ENCODE measurements at places on chromosomes 16 and 17.

- no peak for DNase-seq
These were observed 61.1 kb upstream of the CIBAR2 start for GRCh38 chr16:85173146-85173980.

DNA sequence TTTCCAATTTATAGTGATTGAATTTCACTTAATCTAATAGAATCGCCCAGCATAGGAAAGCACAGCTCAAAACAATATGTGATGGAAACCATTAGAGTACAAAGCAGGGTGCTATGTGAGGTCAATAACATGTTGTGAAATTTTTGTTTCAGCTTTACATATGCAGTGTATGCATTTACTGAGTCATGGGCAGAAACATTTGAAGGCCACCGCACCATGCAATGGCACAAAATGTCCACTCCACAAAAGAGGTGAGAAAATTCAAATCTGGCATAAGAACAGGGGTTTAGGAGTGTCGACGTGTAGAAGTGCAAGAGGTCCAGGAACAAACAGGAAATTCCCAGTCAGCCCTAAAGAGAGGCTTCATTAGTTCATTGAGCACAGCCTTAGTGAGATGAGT lies 131.2 kb downstream of the ANKFN1 start:
- DNase-seq, result no peak

GRCh38 chr16:70770626-70771552 lies 30.1 kb downstream of the VAC14 start:
- peak; percentile 76 for DNase-seq

- DNase-seq, result no peak
These were observed 4.5 kb downstream of the ATMIN start for GRCh38 chr16:81040131-81040530.

DNA sequence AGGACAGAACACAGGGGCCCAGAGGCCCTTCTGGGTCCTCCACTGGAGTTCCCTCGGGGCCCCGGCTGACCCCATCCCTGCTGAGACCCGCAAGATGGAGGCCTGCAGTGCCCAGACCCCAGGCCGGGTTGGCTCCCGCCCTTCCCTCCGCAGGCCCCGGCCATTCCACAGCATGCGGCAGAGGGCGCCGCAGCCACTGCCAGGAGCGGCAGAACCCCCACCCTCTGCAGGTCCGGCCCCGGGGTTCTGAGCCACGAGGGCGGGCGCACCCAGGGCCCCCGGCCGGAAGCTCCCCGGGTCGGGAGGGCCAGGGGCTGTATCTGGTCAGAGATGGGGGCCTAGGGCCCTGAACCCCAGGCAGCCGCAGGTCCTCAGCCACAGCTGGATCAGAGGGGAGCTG lies 2.4 kb upstream of the PERCC1 start:
- peak; percentile 84 for DNase-seq

DNA sequence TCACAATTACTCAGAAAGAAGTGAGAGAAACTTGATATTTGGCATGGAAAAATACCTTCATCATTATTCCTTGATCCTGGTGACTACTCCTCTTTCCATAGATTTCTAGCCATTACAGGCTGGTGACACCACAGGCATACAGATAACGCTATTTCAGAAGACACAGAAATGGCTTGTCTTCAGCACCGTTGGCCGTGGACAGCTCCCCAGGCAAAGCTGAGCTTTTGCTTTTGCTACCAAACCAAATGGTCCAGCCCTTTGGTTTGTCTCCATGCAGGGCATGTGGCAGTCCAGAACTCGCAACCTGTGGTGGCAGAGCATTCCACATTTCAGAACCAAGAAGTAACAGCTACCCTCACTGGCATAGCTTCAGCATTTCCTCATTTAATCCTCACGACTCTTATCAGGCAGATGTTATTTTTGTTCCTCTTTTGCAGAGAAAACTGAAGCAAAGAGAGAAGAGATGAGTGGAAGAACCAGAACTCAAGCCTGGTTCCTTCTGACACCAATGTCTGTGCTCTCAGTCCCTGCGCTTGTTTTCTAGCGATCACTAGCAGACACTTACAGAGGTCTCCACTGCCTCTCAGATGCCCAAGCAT lies 55.5 kb downstream of the HS3ST4 start:
- no peak for DNase-seq

- no peak for DNase-seq
These were observed 7.1 kb downstream of the ZFHX3 start for GRCh38 chr16:73040735-73041402.

- no peak for DNase-seq
These were observed 74.2 kb downstream of the VPS53 start for GRCh38 chr17:640436-640835.

- DNase-seq, result no peak
These were observed 4.3 kb downstream of the RNF43 start for GRCh38 chr17:58412961-58413586.

- peak; percentile 57 for DNase-seq
These were observed 144.8 kb upstream of the RPH3AL start for GRCh38 chr17:497241-498034.

GRCh38 chr16:57892041-57892440 lies 78.9 kb downstream of the CNGB1 start:
- no peak for DNase-seq

DNA sequence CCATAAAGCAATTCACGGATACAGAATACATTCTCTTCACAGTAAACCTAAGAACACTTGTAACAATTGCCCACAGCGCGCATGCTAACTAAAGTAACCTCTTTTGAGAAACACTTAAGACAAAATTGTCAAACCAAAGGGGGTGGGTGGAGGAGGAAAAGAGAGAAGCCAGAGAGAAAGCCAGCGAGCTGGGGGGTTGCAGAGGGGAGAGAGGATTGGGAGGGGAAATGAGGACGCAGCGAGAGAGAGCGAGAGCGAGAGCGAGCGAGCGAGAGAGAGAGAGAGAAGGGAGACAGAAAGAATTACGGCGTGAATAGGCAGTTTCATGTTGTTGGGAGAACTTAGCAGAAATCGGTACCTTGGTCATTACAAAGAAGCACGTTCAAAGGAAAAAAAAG lies 1.6 kb upstream of the HOXB7 start:
- DNase-seq, result no peak

DNA sequence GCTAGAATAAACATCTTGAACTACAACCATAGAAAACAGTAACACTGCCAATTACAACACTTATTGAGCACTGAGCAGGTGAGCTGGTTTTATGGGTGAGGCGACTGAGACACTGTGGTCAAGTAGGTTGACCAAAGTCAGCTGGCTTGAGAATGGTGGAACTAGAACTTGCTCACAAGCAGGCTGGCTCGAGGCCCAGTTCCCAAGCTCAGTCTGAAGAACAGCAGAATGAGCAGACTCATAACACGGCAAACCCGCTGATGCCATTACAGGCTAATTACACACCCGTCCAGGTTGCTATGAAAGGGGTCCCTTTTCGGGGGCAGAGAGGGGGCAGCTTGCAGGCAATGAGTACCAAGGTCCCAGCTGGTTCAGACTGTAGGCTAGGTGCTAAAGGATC lies 6.5 kb downstream of the ZZEF1 start:
- no peak for DNase-seq

DNA sequence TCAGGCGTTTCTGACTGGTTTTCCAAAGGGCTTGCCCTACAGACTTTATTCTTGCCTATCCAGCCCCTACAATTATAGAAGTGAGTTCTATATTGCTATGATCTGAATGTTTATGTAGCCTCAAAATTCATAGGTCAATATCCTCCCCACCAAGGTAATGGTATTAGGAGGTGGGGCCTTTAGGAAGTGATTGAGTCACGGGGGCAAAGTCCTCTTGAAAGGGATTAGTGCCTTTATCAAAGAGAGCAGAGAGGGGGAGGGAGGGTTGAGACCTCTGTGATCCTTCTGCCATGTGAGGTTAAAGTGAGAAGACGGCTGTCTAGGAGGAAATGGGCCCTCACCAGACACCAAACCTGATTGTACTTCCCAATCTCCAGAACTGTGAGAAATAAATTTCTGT lies 931 bp upstream of the CPHXL start:
- DNase-seq, result no peak

DNA sequence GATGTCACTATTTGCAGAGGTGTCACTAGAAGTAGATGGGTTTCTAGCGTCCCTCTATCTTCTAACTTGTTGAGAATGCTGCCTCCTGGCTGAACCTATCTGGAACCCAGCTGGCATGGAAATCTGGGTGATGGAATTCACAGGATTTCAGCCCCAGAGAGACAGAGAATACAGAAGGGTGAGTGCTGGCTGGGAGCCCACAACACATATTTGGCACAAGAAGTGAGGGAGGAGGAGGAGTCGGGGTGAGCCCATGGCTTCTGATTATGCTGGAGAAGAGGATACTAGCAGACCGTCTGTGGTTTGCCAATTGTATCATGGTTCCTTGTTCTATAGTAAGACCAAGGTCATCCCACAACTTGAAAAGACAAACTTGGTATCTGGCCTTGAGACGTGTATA lies 557.8 kb upstream of the SALL1 start:
- DNase-seq, result no peak
